ENCODE measurements at places on chromosomes 3 and 15.
A peak's percentile ranks its signal among the peaks of the same experiment; 100 is the strongest.

DNA sequence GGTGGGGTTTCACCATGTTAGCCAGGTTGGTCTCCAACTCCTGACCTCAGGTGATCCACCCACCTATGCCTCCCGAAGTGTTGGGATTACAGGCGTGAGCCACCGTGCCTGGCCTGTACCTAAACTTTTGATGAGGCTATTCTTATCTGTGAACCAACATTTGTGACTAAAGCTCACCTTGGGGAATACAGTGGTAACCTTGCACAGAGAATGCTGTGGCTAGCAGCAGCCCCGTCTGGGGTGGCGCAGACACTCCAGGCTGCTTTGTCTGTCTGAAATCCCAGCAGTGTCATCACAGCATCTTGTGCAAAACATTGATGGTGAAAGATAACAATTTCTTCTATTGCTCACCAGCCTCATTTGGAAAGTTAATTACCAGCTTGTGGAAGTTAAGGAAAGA is 58.9 kb downstream of the CMTM8 start:
- H3K4me3 ChIP-seq = no peak overlapping the region
- no peak for DNase-seq
- peak overlapping the region; percentile 73 for H3K27ac ChIP-seq
- H3K36me3 ChIP-seq = no peaks in the 10 kb centered on the region
- no peaks in the 10 kb centered on the region for H3K27me3 ChIP-seq

DNA sequence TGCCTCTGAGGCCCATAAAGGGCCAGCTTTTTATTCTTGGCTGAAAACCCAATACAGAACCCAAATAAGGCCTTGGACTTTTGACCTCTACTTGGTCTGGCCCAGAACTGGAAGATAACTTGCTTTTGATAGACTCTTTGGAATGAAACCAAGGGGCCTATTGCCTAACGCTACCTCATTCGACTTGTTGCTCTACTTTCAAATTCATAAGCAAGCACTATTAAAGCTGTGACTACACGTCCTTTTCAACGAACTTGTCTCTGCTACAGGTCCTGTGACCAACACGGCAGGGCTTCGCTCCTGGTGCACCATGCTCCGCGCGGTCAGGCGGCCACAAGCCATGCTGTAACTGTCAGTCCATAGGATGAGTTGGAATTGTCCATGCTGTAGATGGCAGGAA is 385.4 kb downstream of the MFSD1 start:
- DNase-seq = no peak
- H3K4me3 ChIP-seq = no peak overlapping the region
- H3K36me3 ChIP-seq = no peaks in the 10 kb centered on the region

- peaks cover 12% of the 10 kb centered on the region for H3K4me1 ChIP-seq
- no peak overlapping the region for H3K4me3 ChIP-seq
- H3K36me3 ChIP-seq = no peaks in the 10 kb centered on the region
- peaks cover 6% of the 10 kb centered on the region for H3K27me3 ChIP-seq
- H3K27ac ChIP-seq = no peak overlapping the region
These were observed 132.9 kb downstream of the KCNMB2 start for GRCh38 chr3:178669022-178669601.

GRCh38 chr3:178508443-178508825 is 27.8 kb upstream of the KCNMB2 start:
- H3K4me1 ChIP-seq = no peaks in the 10 kb centered on the region
- no peak for DNase-seq
- no peak overlapping the region for H3K27ac ChIP-seq
- no peak overlapping the region for H3K4me3 ChIP-seq
- H3K36me3 ChIP-seq = no peaks in the 10 kb centered on the region

- no peak overlapping the region for H3K27ac ChIP-seq
- no peaks in the 10 kb centered on the region for H3K4me1 ChIP-seq
- H3K4me3 ChIP-seq = no peak overlapping the region
- DNase-seq = no peak
These were observed 837.6 kb upstream of the DPPA4 start for GRCh38 chr3:110174908-110175307.

GRCh38 chr15:26037369-26037768 is 174.2 kb upstream of the ATP10A start:
- DNase-seq = no peak
- peaks cover 16% of the 10 kb centered on the region for H3K27me3 ChIP-seq
- peaks cover 3% of the 10 kb centered on the region for H3K4me1 ChIP-seq
- no peak overlapping the region for H3K27ac ChIP-seq

DNA sequence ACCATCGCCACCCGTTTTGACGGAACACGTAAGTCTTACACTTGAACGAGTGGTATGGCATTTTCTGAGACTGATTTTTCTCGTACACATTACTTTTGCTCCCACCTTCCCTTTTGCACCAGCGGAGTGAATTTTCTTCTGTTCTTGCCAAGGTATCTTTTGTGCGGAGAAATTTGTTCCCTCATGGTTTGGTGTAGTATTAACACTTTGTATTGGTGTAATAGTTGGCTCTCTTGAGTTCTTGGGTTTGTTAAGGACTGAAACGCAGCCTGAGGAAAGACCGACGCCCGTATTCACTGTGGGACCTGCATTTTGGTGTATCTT is 420 bp downstream of the KCNH8 start:
- H3K4me1 ChIP-seq = peaks cover 15% of the 10 kb centered on the region
- H3K36me3 ChIP-seq = no peaks in the 10 kb centered on the region
- DNase-seq = no peak
- H3K27me3 ChIP-seq = peaks cover 29% of the 10 kb centered on the region
- no peak overlapping the region for H3K27ac ChIP-seq
- H3K4me3 ChIP-seq = peak overlapping the region; percentile 68

GRCh38 chr3:45173776-45174175 is 27.6 kb upstream of the CDCP1 start:
- DNase-seq = no peak
- H3K27me3 ChIP-seq = peaks cover 23% of the 10 kb centered on the region
- H3K36me3 ChIP-seq = no peaks in the 10 kb centered on the region
- H3K4me1 ChIP-seq = peaks cover 8% of the 10 kb centered on the region
- H3K27ac ChIP-seq = no peak overlapping the region
- no peak overlapping the region for H3K4me3 ChIP-seq

DNA sequence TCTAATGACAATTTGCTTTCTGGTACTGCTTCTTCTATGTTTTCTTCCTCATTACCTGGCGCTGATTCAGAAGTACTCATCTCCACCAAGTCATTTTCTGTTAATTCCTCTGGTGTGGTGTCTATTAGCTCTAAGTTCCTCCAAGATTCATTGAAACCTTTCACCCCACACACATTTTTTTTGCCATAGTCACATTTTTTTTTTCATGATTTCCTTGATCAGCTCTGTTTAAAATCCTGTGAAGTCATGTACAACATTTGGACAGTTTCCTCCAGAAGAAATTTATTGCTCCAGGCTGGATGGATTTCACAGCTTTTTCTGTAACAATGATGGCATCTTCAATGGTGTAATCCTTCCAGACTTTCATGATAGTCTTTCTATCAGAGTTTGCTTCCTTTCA is 243.2 kb upstream of the VEPH1 start:
- no peak overlapping the region for H3K4me3 ChIP-seq
- H3K36me3 ChIP-seq = no peaks in the 10 kb centered on the region
- H3K27ac ChIP-seq = no peak overlapping the region
- no peaks in the 10 kb centered on the region for H3K4me1 ChIP-seq
- H3K27me3 ChIP-seq = no peaks in the 10 kb centered on the region

- peaks cover 31% of the 10 kb centered on the region for H3K36me3 ChIP-seq
- no peak overlapping the region for H3K4me3 ChIP-seq
- DNase-seq = no peak
- H3K27me3 ChIP-seq = no peaks in the 10 kb centered on the region
These were observed 31.7 kb downstream of the ADPGK start for GRCh38 chr15:72751751-72752455.

DNA sequence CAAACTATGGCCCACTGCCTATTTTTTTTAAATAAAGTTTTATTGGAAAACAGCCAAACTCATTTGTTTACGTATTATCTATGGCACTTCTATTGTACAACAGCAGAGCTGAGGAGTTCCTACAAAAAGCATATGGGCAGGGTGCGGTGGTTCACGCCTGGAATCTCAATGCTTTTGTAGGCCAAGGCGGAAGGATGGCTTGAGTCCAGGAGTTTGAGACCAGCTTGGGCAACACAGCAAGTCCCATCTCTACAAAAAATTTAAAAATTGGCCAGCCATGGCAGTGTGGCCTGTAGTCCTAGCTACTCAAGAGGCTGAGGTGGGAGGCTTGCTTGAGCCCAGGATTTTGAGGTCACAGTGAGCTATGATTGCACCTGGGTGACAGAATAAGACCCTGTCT is 142.3 kb downstream of the RORA start:
- H3K36me3 ChIP-seq = no peaks in the 10 kb centered on the region
- DNase-seq = no peak
- no peaks in the 10 kb centered on the region for H3K4me1 ChIP-seq
- no peak overlapping the region for H3K4me3 ChIP-seq
- peaks cover 6% of the 10 kb centered on the region for H3K27me3 ChIP-seq
- no peak overlapping the region for H3K27ac ChIP-seq

DNA sequence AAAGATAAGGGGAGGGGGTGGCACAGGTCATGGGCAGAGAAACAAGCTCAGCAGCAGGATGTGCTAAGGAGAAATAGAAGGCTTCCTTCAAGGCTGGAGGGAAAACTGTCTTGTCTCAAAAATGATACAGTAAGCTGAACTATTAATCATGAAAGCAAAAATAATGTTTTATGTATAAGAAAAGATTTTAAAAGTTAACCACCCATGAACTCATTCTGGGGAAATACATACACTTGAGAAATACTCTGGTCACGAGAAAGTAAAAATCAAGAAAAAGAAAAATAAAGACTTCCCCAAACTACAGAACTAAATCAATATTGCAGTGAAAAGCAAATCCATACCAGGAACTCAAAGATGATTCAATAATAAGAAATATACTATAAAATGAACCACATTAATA is 80.7 kb downstream of the KLF13 start:
- no peak overlapping the region for H3K27ac ChIP-seq
- H3K27me3 ChIP-seq = peaks cover 1% of the 10 kb centered on the region
- H3K36me3 ChIP-seq = peaks cover 28% of the 10 kb centered on the region
- H3K4me3 ChIP-seq = no peak overlapping the region
- no peak for DNase-seq

DNA sequence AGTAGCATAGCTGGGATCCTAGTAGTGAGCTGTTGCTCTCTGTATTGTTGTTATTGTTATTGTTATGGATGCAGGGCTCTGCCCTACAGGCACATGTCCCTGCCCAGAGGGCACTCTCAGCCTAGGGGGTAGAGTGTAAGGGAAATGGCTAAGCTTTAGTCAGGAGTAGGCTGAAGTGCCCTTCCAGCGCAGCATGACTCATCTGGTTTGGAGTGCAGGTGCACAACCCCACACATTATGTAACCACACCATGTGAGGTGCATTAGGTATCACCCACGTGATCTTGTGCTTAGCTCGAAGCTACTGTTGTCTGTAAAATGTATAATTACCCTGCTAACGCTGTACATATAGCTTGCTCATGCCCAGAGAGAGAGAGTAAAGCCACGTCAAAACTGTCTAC is 48.3 kb upstream of the TIPARP start:
- peaks cover 4% of the 10 kb centered on the region for H3K27me3 ChIP-seq
- H3K4me3 ChIP-seq = no peak overlapping the region
- H3K27ac ChIP-seq = no peak overlapping the region
- DNase-seq = no peak
- H3K4me1 ChIP-seq = peaks cover 1% of the 10 kb centered on the region
- peaks cover 2% of the 10 kb centered on the region for H3K36me3 ChIP-seq

GRCh38 chr3:48503401-48504050 is 448 bp downstream of the SHISA5 start:
- no peaks in the 10 kb centered on the region for H3K27me3 ChIP-seq
- peaks cover 16% of the 10 kb centered on the region for H3K36me3 ChIP-seq
- peaks cover 48% of the 10 kb centered on the region for H3K4me1 ChIP-seq
- peak; percentile 39 for DNase-seq
- peak overlapping the region; percentile 84 for H3K27ac ChIP-seq
- H3K4me3 ChIP-seq = peak overlapping the region; percentile 74

DNA sequence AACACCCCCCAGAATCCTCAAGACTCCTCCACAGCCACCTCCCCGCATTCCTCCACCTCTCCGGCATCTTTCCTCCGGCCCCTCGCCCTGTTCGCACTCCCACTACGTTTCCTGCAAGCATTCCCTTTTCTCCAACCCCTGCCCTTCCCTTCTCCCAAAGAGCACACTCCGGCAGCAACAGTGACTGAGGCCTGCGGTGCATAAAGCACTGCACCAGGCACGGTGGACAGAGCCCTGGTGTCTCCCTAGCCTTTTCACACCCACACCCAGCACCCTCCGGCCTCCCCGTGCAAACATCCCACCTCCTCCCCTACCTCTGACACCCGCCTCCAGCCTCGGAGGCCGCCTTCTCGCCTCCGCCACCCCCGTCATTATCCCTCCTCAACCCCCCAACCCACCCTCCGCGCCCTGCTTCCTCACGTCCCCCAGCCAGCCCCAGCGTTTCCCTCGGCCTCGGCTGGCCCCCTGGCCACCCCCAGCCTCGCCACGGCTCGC is 577 bp downstream of the ZNF148 start:
- H3K4me1 ChIP-seq = peaks cover 31% of the 10 kb centered on the region
- peak overlapping the region; percentile 96 for H3K4me3 ChIP-seq
- DNase-seq = no peak
- H3K27ac ChIP-seq = peak overlapping the region; percentile 84
- peaks cover 24% of the 10 kb centered on the region for H3K36me3 ChIP-seq
- H3K27me3 ChIP-seq = no peaks in the 10 kb centered on the region

GRCh38 chr3:172254542-172254941 is 193.7 kb downstream of the GHSR start:
- peaks cover 3% of the 10 kb centered on the region for H3K4me1 ChIP-seq
- H3K27ac ChIP-seq = no peak overlapping the region
- no peaks in the 10 kb centered on the region for H3K27me3 ChIP-seq
- H3K36me3 ChIP-seq = peaks cover 19% of the 10 kb centered on the region

- no peak overlapping the region for H3K27ac ChIP-seq
- H3K36me3 ChIP-seq = no peaks in the 10 kb centered on the region
- H3K4me3 ChIP-seq = no peak overlapping the region
- DNase-seq = no peak
- no peaks in the 10 kb centered on the region for H3K4me1 ChIP-seq
These were observed 499.4 kb upstream of the MDFIC2 start for GRCh38 chr3:70811880-70812279.

GRCh38 chr3:60094392-60094947 is 1044.6 kb upstream of the CFAP20DC start:
- H3K36me3 ChIP-seq = peaks cover 2% of the 10 kb centered on the region
- peaks cover 5% of the 10 kb centered on the region for H3K4me1 ChIP-seq
- no peaks in the 10 kb centered on the region for H3K27me3 ChIP-seq
- no peak for DNase-seq
- no peak overlapping the region for H3K27ac ChIP-seq

DNA sequence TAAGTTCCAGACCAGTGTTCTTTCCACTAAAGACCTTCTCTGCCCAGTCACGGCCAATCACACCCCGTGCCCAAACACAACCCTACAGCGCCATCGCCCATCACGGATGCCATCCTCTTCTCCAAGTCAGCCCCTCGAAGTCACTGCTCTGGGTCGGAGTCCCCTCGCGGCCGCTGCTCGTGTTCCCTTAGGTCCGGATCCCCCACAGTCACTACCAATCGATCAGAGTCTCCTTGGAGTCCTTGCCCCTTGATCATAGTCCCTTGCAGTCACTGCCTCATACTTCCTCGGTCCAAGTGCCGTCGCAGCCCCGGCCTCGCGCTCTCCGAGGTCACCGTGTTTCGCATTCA is 461 bp downstream of the PCYT1A start:
- DNase-seq = no peak
- H3K27me3 ChIP-seq = no peaks in the 10 kb centered on the region
- peak overlapping the region; percentile 98 for H3K4me3 ChIP-seq
